NCI-H460 (cell line): ENCODE measurements at places on chromosomes 3 and 15. TPM values are rescaled to one million over a fixed set of nuclear protein-coding genes. Genes with fewer than 3 reads are reported as not detected.
A peak's percentile ranks its signal among the peaks of the same experiment; 100 is the strongest.

- no peak for DNase-seq
Measured at GRCh38 chr3:131922356-131922755, 112.5 kb downstream of the CPNE4 start.

The UBL7 gene
- total RNA-seq: 39.8 and 47.7 TPM in 2 replicates

DNA sequence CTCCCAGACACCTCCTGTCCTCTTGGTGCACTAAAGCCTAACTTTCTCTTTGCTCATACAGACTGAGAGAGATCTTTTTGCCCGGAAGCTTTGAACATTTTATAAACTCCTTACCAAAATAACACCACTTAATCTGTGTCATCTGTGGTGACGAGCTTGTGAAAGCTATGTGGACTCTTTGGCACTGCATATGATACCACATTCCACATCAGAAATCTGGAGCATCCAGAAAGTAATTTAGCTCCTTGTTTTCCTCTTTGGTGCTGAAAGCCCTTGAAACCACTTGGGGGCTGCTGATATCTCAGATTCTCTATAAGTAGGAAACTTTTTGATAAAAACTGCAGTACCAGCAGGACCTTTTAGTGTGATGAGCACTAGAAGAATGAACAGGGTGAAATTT, 128.3 kb downstream of the ALCAM start:
- no peak for DNase-seq

GRCh38 chr15:29776859-29777258, 45.4 kb downstream of the TJP1 start:
- DNase-seq: no peak

GRCh38 chr3:55607175-55607574, 120.1 kb upstream of the WNT5A start:
- no peak for DNase-seq

DNA sequence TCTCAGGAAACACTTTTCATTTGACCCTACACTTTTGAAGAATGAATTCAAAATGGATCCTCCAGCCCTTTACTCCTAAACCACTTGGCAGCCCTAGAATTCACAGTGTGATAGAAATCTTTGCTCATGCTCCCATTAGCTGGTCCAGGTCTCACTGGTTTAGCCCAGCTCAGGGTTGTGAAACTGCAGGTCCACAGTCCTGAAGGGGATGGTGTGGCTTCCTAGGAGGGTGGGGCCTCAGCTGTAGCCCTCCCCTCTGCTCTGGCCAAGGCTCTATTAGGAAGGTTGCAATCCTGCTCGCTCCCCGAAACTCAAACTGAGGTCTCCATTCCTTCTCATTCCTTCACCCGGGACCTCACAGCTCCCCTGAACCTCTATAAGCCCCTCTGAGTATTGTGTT, 21.6 kb upstream of the TICRR start:
- no peak for DNase-seq

The AADACL2 gene
- not detected in 2 replicates for total RNA-seq

- no peak for DNase-seq
Measured at GRCh38 chr3:45572755-45573154, 21.8 kb upstream of the LIMD1 start.

GRCh38 chr3:30631243-30631904, 25.0 kb downstream of the TGFBR2 start:
- peak; percentile 34 for DNase-seq

GRCh38 chr3:136938334-136938733, 19.4 kb upstream of the IL20RB start:
- DNase-seq: no peak

DNA sequence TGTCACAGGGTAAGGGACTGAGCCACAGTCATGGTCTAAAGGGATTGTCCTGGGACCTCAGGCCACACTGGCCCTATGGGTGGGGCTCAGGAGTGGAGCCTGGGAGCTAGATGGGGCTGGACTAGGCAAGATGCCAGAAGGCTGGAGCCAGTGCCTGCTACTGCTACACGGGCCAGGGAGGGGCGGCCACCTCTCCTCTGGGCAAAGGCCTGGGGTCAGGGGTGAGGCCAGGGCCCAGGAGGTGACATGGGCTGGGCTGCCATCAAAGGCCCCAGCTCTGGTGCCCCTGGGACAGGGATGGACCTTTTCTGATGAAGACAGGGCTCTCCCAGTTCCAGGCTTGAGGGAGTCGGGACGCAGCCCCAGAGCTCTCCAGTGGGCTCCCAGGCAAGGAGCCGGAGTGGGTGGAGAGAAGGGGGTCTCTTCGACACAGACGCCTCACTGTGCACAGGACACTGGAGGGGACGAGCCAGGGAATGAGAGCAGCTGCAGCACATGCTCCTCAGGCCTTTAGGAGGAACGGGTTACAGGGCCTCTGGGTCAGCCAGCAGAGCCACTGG, 62.1 kb upstream of the IQSEC1 start:
- DNase-seq: no peak
